SK-MEL-5 (cell line): ENCODE measurements at places on chromosomes 12 and 14.

- DNase-seq: no peak
Measured at GRCh38 chr14:53027041-53027440, 76.2 kb upstream of the FERMT2 start.

DNA sequence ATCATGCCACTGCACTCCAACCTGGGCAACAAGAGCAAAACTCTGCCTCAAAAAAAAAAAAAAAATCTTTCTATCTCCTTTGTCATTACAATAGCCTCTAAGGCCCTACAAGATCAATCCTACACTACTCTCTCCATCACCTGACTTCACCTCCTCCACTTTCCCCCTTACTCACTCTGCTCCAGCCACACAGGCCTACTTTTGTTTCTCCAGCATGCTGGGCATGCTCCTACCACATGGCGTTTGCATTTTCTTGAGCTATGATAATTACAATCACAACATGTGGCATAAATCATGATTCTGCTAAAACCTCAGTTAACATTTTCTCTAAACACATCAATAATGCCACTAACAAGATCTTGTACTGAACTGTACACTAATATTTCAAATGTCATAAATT, 7.8 kb downstream of the PPP1R13B start:
- peak; percentile 60 for DNase-seq

- DNase-seq: no peak
Measured at GRCh38 chr14:63713058-63713457, 14.8 kb downstream of the SGPP1 start.

- DNase-seq: no peak
Measured at GRCh38 chr12:15446807-15447206, 124.5 kb downstream of the PTPRO start.

GRCh38 chr14:99168330-99168729, 103.7 kb downstream of the BCL11B start:
- DNase-seq: no peak

- DNase-seq: no peak
Measured at GRCh38 chr14:33934043-33934750, 16.7 kb downstream of the EGLN3 start.

DNA sequence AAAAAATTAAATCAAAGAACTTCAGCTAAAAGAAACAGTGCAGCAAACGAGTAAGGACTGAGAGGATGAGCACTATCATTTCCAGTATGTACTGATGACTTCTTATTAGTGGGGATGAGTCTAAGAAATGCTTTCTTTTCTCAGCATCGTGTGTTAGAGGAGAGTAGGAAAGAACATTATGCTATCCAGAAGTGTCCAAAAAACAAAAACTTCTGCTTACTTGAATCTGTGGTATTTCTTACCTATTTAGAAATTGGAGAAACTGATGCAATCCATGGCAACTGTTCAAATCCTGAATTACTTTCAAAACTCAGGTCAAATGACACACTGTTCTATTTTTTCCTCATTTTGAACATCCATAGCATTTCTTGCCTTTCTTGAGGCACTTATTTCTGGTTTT, 23.7 kb downstream of the ABCD2 start:
- no peak for DNase-seq

- DNase-seq: no peak
Measured at GRCh38 chr14:61140271-61140670, 140.9 kb downstream of the TMEM30B start.

DNA sequence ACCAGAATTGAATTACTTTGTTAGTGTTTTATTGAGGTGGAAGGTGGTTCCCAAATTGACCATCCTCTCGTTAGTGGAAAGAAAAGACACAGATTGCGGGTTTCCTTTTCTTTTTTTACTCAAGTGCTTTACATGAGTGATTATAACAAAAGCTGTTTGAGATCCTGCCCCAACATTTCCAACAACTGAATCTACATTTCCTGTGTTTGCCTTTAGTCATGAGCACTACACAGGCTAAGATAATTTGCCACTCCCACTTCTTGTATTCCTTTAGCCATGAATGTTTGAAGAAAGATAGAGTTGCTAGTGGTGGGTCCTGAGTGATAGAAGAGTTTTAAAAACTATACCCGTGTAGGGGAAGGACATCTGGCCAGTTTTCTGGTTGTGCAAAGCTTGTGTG, 16.0 kb downstream of the RERGL start:
- DNase-seq: no peak

- no peak for DNase-seq
Measured at GRCh38 chr14:35695647-35696046, 113.4 kb downstream of the RALGAPA1 start.

- DNase-seq: no peak
Measured at GRCh38 chr14:39268393-39268792, 34.7 kb downstream of the MIA2 start.

DNA sequence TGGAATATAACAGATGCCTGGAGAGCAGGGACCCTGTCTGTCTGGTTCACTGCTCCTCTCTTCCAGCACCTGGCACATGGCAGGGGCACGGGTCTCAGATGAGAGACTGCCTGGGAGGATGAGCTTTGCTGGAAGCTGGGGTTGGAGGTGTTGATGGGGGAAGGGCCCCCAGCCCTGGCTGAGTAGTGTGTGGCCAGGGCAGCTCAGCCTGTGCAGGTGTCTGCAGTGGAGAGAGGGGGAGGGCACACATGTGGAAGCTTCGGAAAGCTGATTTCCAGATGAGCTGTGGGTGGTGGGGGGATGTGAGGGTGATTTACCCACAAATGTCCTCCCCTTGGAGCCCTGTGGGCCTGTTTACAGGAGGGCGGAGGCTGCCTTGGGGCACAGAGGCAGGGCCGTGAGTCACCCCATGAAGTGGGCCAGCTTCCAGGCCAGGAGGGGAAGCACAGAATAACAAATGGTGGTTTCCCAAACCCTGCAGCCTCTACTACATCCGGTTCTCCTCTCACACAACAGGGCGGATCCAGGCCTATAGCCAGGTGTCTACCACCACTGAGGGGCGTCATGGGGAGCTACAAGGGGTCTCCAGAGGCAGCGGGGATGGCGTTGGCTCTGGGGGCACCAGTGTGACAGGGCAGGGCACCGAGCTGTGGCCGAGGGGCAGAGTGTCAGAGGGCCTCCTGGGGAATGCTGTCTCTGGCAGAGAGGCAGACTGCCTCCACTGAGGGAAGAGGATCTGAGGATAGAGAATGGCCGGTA, 11.0 kb downstream of the KRT7 start:
- DNase-seq: no peak

- no peak for DNase-seq
Measured at GRCh38 chr14:26595926-26596542, 1.8 kb downstream of the NOVA1 start.

DNA sequence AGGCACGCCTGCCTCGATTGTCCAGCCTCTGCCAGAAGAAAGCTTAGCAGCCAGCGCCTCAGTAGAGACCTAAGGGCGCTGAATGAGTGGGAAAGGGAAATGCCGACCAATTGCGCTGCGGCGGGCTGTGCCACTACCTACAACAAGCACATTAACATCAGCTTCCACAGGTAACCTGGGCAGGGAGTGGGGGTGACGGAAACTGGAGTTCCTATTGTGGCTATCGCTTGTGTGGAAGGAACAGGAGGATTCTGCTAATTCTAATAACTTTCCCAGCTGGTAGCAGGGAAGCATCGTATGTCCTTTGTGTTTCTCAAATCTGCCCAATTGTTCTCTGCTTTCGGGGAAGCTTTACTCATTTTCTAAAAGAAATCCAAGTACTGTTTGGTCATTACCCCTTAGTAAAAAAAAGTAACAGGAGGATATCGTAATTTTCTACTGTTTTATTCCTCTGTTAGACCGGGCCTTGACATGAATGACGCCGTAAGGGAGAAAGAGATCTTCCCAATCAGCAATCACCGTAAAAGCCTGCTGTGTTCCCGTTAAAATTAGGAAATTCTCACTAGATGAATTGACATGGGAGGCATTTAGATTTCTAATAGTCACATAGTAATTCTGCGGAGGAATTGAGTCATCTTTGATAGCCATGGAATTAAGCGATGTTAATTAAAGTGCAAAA, 449 bp downstream of the THAP2 start:
- no peak for DNase-seq

DNA sequence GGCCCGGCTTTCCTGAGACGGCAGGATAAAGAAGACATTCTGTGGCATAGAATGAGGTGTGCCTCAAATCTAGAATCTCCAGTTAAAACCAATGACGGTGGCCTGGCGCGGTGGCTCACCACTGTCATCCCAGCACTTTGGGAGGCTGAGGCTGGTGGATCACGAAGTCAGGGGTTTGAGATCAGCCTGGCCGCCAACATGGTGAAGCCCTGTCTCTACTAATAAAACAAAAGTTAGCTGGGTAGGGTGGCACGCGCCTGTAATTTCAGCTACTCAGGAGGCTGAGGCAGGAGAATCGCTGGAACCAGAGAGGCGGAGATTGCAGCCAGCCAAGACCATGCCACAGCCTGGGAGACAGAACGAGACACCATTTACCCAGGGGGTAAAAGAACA, 193.6 kb downstream of the ALG10 start:
- no peak for DNase-seq

- no peak for DNase-seq
Measured at GRCh38 chr12:104502217-104502616, 45.5 kb downstream of the CHST11 start.

- DNase-seq: peak; percentile 84
Measured at GRCh38 chr12:6553051-6553868, 2.6 kb downstream of the IFFO1 start.

- DNase-seq: no peak
Measured at GRCh38 chr14:51284241-51284640, 44.2 kb downstream of the TMX1 start.

GRCh38 chr12:109385339-109386058, 37.8 kb downstream of the MYO1H start:
- DNase-seq: peak; percentile 70

- DNase-seq: peak; percentile 94
Measured at GRCh38 chr12:83823386-83824045, 1089.1 kb downstream of the SLC6A15 start.

DNA sequence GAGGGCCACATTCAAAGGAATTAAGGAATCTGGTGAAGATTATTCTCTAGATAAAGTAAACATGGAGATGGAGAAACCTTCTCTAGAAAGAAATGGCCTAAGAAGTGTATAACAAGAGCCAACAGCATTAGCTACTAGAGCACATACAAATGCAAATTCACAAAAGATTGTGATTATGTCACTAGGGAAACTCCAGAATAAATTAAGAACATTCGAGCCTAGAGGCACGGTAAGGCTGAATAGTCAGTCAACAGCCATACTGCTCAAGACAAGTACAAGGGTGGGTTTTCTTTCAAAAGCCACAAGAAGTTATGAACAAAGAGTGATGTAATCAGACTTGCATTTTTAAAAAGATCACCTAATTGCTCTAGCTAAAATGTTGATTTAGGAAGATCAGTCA, 25.4 kb downstream of the PPP4R3A start:
- DNase-seq: no peak

- no peak for DNase-seq
Measured at GRCh38 chr12:84741692-84742091, 170.9 kb downstream of the SLC6A15 start.

GRCh38 chr14:100777818-100778525, 47.9 kb upstream of the MEG3 start:
- no peak for DNase-seq

DNA sequence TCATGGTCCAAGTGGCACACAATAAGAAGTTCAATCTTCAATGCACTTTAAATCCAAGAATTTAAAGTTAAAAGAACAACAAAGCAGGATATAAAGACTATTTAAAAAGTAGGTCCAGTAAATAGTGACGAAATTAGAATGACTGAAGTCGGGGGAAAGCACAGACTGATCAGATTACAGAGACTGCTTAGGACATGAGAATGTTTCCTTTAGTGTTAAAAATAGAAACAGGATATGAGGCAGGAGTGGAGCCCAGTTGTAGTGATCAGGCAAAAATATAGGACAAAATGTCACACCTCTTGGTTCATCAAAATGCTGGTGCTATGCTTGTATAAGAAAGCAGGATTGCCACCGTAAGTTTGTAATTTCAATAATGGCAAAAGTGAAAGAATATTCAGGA, 52.2 kb upstream of the CD163 start:
- DNase-seq: no peak

GRCh38 chr12:62194616-62195015, 65.6 kb upstream of the USP15 start:
- no peak for DNase-seq

DNA sequence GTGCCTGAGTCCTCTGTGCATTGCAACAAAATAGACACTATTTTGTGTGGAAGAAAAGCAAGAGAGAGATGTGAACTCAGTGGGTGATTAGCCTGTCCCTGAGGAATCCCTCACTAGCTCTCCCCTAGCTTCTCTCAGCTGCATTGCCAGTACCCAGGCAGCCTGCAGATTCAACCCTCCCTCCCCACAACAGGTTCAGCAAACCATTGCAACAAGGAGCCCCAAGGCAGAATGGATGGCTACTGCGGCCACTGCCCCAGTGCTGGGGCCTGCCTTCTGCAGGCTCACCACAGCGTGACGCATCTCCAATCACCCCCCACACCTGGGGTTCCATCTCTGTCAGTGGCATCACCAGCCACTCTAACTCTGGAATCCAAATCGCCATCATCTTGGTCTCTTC, 2.3 kb downstream of the CRACR2A start:
- DNase-seq: no peak

DNA sequence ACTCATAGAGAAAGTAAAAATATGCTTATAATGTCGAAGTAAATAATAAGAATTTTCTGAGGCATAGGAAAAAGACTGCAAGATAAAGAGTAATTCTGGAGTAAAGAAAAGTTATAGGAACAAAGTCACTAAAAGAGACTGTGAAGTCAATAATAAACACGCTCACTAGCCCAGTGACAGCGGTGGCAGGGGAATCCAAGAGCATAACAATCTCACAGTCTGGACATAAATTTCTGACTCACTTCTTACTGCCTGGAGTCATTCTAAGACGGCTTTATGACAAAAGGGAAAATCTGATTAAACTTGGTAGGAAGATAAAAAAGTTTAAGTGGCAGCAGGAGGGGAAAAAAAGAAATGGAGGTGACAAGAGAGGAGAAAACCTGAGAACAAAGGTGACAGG, 56.4 kb upstream of the GRIP1 start:
- no peak for DNase-seq

DNA sequence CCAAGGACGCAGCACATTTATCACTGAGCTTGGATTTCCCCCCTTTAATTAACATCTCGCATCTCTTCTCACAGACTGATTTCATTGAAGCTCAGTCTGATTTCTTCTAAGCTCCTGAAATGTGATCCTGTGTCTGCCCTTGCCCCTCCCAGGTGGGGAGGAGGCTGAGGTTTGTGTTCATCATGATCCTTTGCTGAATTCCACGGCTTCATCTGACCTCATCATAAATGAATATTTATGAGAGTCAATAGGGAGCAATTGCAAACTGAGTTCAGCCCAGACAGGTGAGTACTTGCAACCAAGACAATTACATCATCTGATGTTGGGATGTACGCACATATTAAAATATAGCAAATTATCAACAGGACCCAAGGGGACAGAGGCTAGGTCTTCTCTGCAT, 72.4 kb downstream of the MAP1LC3B2 start:
- no peak for DNase-seq

GRCh38 chr14:30389877-30390385, 169.0 kb upstream of the G2E3 start:
- no peak for DNase-seq

GRCh38 chr12:123253641-123254459, 17.8 kb downstream of the CDK2AP1 start:
- DNase-seq: no peak

- no peak for DNase-seq
Measured at GRCh38 chr14:56120091-56120691, 2.0 kb downstream of the PELI2 start.

- no peak for DNase-seq
Measured at GRCh38 chr14:34971381-34971780, 11.4 kb upstream of the SRP54 start.
